ENCODE measurements at places on chromosomes 7 and 10.

DNA sequence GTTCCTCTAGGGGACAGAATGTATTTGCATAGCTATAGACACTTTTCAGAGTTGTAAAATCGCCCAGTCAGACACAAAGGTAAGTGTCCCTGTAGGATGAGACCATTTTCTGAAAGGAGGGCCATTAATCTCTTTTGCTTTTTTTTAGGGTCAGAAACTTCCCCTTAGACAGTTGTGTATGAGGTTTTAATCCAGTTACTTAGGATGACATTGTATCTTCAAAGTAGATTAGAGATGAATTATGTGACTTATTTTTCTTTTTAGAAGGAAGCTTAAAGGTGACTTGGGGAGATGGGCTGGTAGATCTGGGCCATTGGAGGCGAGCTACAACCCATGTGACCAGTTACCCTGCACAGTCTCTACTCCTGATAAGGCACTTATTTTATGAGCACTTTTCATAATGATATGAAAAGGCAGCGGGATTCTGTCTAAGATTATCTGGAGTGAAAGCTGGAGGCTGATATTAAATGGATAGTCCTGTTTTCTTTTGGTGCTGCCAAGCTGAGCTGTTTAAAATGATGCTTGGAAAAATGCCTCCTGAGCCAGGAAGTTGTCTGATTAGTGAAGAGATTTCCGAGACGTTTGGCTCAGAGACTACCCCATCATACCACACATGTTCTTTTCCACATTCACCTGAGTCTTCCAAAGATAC is 264.3 kb downstream of the AUTS2 start:
- DNase-seq: no peak

DNA sequence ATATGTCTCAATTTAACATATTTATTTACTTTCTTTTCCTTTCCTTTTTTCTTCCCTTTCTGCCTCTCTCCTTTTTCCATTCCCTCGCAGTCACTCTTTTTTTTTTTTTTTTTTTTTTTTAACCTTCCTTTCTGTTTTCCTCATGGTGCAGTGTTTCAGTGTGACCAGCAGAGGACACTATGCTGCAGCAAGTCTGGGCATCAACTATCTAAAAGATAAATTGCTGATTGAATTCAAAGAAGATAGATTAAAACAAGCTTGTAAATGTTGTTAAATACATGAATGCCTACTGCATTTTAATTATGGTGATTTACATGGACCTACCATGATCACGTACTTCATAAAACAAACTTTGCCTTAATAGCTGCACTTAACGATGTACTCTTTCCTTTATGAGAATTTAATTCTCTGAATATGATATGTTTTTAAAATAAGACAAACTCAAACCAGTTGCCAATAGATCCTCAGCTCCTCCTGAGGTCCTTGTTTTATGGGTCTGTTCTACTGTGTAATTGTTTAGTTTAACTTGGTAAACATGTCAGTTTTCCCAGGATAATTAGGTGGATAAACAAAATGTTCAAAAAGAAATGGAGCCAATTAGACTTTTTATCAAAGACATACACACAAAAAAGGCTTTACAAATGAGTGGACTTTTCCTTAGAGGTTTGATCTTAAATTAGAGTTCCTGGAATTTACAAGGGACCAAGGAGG is 101.0 kb upstream of the AGR3 start:
- peak; percentile 29 for DNase-seq

- DNase-seq: no peak
These were observed 732.9 kb upstream of the LRRN3 start for GRCh38 chr7:110358028-110358427.

DNA sequence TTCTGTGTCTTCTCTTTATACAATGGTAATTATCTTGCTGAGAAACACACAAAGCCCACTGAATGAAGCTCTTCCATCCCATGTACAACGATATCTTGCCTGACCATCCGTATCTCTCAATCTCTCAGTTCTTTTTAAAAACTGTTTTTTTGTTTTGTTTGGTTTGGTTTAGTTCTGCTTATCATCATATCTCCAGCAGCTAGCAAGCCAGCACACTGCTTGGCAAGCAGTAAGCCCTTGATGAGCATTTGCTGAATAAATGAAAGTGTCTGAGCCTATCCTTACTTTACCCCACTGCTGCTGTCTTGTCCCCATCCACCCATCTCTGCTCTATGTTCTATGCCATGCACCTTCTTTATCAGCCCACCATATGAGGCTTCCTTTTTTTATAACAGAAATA is 34.2 kb downstream of the ITGB1 start:
- DNase-seq: no peak

All from iPS-NIHi11 (cell line).